ENCODE measurements at places on chromosomes 4 and X. TPM values are rescaled to one million over a fixed set of nuclear protein-coding genes. Genes with fewer than 3 reads are reported as not detected.

The CSTF2 gene
- total RNA-seq: 22.3 TPM

The OSTC gene
- total RNA-seq: 331 TPM

The C4orf50 gene
- not detected for total RNA-seq

The MFAP3L gene
- 0.82 TPM for total RNA-seq

The RASL11B gene
- total RNA-seq: not detected
